ENCODE measurements at places on chromosomes 2 and 18. TPM values are rescaled to one million over a fixed set of nuclear protein-coding genes. Genes with fewer than 3 reads are reported as not detected.

PLGLB1 gene
- polyA plus RNA-seq, result 0.26 TPM

MIB1 gene
- 10.0 TPM for polyA plus RNA-seq

GRCh38 chr2:197883354-197884032 lies 79.1 kb downstream of the PLCL1 start:
- DNase-seq, result peak; percentile 9

DNA sequence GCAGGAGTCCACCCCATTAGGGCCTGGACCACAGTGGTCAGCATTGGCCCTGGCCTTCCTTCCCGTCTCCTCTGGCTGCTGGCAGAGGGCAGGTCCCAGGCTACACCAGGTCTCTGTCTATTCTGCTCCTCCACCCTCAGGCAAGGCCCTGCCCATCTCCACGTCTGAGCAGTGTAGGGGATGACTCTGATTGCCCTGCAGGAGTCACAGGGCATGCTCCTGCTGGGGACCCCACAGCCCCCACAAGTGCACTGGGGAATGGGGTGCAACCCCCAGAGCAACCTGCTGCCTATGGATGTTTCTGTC lies 40.0 kb downstream of the STK25 start:
- no peak for DNase-seq

KCTD1 gene
- polyA plus RNA-seq, result 6.3 TPM

DNA sequence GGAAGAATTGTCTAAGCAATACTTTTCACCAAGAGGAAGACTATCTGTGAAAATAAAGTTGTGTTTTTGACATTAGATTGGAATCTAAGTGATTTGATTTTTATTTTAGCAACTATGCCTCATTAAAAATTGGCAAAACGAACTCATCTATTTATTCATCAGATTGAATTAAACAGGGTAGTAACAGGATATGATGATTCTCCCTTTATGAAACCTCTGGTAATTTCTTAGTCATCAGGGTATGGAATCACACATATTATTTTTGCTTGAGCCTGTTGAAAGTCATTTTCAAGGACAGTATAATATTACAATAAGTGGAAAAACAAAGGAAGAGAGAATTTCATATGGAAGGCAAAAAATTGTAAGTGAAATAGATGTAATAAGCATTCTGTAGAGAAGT lies 22.0 kb downstream of the ZNF804A start:
- no peak for DNase-seq

CXCR2 gene
- not detected for polyA plus RNA-seq

DNA sequence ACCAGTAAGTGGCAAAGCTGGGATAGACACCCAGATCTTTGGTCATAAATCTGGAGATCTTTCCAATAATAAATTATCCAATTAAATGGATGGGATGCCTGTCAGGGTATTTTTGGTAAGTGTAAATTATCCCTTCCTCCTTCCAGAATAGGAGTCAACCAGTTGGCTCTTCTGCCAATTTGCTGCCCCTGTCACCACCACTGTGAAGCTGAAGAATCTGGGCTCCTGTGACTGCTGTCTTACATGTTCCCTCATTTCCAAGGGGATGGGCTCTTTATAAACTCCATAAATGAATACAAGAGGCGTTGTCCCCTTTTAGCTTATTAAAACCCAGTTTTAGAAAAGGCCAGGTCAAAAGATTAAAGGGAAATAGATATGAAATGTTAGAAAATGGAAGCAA lies 17.8 kb upstream of the BMP10 start:
- DNase-seq, result no peak

- DNase-seq, result no peak
These were observed 9.4 kb downstream of the CAPG start for GRCh38 chr2:85400541-85401463.
